ENCODE measurements at places on chromosomes 12 and 14. TPM values are rescaled to one million over a fixed set of nuclear protein-coding genes. Genes with fewer than 3 reads are reported as not detected.

Gene MMP17
- 0.65 TPM for polyA plus RNA-seq

DNA sequence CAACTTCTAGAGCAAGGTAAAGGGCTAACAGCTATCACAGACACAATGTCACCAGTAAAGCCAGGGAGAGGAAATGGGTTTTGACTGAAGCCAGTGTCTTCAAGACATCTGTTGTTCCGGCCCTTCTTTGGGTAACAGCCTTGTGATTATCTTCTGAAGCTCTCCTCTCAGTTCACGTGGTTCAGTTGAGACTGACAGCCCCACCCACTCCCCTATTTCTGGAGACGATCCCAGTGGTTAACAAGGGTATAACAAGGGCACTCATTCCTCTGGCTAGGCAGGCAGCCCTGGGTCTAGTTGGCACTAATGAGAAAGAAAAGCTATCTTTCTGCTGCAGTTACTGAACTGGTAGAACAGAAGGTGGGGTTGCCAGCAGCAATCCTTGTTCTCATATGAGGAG is 6.9 kb downstream of the GNPTAB start:
- no peak for DNase-seq

Gene LRFN5
- polyA plus RNA-seq, result 13.4 TPM

- DNase-seq, result no peak
Measured at GRCh38 chr14:33642080-33642479, 308.8 kb downstream of the EGLN3 start.

DNA sequence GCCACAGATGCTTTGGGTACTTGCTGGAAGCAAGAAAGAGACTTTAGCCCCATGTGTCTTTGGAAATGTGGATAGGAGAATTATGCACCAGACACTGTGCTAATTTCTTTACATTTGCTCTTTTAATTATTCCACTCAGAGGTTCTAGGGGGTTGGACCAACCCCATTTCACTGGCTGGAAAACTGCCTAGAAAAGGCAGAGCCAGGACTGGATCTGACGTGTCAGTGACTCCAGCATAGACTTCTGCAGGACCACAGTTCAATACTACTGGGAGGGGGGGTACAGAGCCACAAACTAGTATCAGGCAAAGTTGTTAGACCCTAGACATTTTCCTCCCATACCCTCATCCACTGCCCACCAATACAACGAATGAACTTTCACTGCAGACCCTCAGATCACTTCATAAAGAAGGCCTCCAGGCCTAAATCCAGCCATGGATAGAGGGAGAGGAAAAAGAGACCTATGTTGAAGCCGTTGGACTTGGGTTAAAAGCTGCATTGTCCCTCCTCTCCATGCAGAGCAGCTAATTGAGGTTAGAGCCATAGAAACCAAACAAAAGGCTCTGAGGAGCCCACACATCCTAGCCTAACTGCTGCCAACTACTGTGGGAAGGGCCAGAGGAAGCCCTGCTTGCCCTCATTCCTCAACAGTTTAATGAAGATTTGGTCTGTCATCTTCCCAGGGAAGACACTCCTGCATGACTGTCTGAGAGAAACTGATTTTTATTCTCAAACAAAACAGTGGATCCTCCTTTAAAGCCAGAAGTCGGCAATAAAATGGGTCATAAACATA is 68.7 kb downstream of the STON2 start:
- no peak for DNase-seq
